ENCODE measurements at places on chromosomes 16 and 17.

GRCh38 chr17:45405250-45406086 is 27.2 kb downstream of the ARHGAP27 start:
- DNase-seq = no peak

DNA sequence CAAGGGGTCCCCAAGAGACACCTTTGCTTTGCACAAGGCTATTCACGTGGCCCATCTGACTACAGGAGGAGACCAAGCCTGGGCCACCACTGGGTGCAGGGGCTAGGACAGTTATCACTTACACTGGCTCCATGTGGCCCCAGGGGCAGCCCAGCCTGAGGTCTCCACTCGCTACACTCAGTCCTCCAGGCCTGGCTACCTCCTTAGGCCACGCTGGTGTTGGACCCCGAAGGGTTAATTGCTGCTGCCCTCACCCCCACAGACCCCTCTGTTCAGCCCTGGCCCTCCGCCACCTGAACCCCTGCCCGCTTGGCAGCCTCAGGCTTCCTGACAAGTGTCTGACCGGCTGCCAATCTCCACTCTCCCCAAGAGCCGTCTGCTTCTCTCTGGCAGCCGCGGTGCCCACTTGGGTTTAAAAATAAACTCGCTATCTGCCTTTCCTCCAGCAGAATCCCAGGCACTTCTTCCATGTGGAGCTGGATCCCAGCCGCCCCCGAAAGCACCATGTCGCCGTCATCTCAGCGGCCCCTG is 27.8 kb downstream of the ADAM11 start:
- DNase-seq = no peak

GRCh38 chr17:82861393-82861775 is 21.6 kb upstream of the ZNF750 start:
- no peak for DNase-seq

DNA sequence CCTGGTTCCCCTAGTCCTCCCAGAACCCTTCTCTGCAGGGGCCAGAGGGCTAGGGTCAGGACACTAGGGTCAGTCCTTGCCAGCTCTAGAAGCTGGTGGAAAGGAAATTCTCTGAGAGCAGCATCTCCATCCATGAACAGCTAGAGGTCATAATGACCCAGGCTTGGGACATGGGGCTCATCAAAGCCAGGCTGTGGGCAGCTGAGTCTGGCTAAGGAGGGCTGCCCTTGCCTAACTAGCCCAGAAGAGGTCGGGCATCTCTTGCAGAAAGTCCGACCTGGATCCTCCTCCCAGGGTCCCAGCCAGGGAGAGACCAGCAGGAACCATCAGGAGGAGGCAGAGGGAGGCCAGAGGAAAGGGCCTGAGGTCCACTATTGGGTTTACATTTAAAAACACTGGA is 4.3 kb downstream of the MPO start:
- DNase-seq = no peak

DNA sequence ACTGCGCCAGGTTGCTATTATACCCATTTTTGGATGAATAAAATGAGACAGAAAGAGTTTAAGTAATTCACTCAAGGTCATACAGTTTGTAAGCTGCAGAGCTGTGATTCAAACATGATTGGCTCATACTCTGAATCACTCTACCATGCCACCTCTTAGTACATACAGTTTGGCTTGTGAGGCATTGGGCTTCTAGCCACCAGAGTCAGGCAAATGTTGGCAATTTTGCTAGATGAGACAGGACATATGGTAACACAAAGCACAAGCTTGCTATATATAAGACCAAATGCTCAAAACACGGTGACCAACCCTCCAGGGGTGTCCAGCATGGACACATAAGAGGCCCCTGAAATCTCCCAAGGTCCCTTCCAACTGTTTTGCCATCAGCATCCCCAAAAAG is 236.0 kb upstream of the IRX5 start:
- DNase-seq = no peak

GRCh38 chr16:35182043-35182677 is 1722.7 kb downstream of the TP53TG3F start:
- DNase-seq = no peak

DNA sequence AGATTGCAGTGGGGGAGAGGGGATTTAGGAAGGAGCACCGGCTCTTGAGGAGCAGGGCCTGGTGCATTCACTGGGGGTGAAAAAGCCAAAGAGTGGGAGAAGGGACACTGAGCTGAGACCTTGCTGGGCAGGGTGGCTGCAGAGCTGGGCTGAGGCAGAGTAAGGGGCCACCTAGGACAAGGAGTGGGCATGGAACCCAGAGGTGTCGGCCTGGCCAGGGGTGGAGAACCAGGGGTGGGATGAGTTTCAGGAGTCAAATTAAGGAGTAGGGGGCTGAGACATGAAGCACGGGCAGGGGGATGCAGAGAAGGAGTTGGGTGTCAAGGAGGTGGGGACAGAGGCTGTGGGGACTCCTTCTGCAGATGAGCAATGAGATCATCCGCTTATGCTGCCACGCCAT is 20.1 kb downstream of the DNAH2 start:
- DNase-seq = no peak

DNA sequence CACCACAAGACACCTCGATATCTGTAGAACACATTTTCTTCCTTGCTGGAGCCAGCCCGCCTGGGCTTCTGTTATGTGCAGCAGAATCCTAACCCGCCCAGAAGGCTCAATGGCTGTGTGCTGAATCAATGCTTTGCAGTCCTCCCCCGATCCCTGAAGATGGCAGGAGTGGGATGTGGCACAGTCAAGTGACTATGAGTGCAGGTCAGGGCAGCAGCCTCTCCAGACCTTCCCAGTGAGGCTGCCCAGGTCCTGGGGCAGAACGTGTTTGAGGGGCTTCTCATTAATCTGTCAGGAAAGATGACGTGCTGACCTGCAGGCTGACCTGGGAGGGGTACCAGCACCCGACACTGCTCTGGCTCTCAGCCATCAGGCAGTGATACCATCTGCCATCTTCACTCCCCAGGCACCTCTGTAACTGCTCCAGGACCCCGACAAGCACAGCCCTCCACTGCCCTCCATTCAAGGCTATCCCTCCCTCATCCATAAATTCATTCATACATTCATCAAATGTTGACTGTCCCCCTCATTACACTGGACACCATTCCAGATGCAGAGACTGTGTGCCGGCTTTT is 35.2 kb downstream of the LRRC75A start:
- no peak for DNase-seq

GRCh38 chr17:19248151-19248927 is 11.2 kb downstream of the EPN2 start:
- DNase-seq = no peak

- DNase-seq = no peak
Measured at GRCh38 chr16:59566446-59566845, 832.3 kb upstream of the GOT2 start.

DNA sequence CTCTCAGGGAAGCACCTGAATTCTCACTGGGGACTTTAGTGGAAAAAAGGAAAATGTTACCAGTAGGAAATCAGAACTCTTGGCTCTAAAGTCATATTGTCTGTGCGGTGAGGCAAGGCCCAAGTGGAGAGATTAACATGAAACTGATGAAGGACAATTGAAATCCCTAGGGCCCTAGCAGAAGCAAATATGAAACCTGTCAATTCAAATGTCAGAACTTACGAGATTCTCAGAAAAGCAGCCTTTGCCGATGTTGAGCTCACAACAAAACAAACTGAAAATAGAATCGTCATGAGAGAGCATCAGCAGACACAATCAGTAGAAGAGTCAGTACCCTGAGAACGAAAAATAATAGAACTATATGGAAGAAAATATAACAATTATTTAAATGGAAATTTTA is 108.8 kb downstream of the ELAC2 start:
- no peak for DNase-seq

- no peak for DNase-seq
Measured at GRCh38 chr16:81369888-81370504, 55.2 kb downstream of the GAN start.

- DNase-seq = no peak
Measured at GRCh38 chr17:38603786-38604478, 1.8 kb downstream of the SRCIN1 start.

DNA sequence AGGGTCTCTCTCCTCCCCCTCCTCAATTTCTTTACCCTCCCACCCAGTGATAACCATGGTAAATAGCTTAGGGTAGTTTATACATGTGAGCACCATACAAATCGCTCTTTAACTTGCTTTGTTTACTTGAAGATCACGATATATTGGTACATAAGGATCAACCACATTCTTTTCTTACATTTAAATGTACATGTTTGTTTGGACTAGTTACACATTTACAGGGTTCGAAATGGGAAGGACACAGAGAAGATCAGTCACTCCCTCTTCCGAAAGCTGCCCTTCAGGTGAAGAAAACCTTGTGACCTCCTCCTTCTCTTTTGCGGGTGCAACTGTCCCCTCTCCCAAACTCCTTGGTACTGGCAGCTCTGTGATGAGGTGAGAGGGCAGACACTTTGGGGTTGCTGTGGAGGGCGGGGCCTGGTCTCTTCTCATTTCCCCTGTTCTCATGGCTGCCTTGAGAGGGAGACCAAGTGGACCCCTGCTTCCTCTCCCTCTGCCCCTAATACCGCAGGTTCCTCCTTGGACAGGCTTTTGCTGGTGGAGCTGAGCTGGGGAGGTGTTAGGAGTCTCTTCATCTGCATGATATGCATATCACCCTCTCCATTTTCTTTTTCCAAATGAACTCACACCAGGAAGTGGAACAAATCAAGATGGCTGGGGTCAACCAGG is 4.7 kb upstream of the PIK3R6 start:
- no peak for DNase-seq

DNA sequence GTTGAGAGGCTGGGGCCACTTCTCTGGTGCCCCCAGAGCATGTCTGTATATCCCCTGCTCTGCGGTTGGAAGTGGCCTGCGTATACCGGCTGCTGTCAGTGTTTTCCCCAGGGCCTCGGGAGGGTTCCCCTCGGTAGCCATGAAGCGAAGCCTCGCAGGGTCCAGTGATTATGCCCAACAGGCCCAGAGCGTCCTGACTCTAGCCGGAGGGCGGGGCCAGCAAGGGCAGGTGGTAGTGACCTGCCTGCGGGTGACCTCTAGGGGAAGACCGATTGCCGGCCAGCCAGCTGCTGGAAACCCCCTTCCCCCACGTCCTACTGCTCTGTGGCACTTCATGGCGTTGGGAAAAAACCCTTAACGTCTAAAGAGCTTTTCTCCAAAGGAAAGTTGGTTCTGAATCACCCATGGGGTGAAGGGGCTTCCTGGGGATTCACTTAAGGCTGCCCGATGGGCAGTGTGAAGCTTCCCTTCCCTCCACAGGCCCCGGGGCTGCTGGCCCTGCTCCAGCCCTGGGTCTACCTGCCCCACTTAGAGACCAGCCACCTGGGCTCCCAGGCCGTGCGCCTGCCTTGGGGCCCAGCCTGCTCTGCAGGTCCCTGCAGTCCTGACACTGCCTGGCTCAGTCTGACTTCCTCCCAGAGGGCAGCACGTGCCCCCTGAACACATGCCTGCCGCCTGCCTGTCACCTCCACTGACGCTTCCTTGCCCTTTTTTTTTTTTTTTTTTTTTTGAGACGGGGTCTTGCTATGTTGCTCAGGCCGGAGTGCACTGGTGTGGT is 72.8 kb downstream of the SOCS1 start:
- no peak for DNase-seq

GRCh38 chr17:65409381-65409780 is 152.1 kb downstream of the AXIN2 start:
- DNase-seq = no peak

- no peak for DNase-seq
Measured at GRCh38 chr16:317583-317982, 34.6 kb downstream of the PDIA2 start.

DNA sequence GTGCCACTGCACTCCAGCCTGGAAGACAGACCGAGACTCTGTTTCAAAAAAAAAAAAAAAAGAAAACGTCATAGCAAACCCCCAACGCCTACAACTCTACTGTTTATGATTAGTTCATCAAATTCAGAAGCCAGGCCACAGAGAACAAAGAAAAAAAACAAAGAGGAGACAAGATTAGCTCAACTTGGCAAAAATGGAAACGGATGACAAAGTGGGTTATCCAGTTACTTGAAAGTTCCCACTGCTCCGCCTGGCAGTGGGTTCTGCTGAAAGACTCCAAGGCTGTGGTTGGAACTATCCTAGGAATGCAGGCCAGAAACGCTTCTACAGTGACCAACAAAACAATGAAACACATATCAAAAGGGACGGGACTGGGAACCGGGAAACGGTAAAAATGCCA is 53.1 kb downstream of the MRM3 start:
- no peak for DNase-seq

GRCh38 chr16:75198135-75198600 is 8.8 kb downstream of the CTRB2 start:
- no peak for DNase-seq

- DNase-seq = no peak
Measured at GRCh38 chr16:4904108-4904941, 32.6 kb downstream of the PPL start.

GRCh38 chr17:69335058-69335457 is 8.1 kb upstream of the ABCA5 start:
- DNase-seq = no peak

DNA sequence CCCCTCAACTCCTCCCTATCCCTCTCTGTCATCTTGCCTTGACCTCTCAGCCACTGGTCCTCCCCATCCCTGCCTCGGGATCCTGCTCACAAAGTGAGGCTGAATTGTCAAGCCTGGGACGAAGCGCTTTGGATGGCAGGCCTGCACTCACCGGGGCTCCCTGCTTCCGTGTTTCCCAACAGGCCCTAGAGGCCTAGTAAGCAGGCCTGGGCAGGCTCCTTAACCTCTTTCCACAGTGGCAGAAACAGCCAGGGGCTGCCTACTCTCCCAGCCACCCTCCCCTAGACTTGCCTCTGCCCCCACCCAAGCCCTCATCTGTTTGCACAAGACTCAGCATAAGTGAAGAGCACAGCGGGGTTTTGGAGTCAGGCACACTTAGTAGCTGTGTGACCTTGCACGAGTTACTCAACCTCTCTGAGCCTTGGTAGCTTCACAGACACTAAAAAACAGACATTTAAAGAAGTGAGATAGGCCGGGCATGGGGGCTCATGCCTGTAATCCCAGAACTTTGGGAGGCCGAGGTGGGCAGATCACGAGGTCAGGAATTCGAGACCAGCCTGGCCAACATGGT is 5.0 kb upstream of the FADS6 start:
- no peak for DNase-seq

- DNase-seq = no peak
Measured at GRCh38 chr17:15965528-15965927, 20.6 kb downstream of the ADORA2B start.

GRCh38 chr17:69535016-69535570 is 120.6 kb downstream of the MAP2K6 start:
- no peak for DNase-seq

GRCh38 chr16:9039210-9039609 is 52.2 kb upstream of the HAPSTR1 start:
- DNase-seq = no peak

- no peak for DNase-seq
Measured at GRCh38 chr16:86734543-86735460, 156.5 kb downstream of the FOXL1 start.

GRCh38 chr17:29412780-29413565 is 22.8 kb downstream of the TAOK1 start:
- no peak for DNase-seq

DNA sequence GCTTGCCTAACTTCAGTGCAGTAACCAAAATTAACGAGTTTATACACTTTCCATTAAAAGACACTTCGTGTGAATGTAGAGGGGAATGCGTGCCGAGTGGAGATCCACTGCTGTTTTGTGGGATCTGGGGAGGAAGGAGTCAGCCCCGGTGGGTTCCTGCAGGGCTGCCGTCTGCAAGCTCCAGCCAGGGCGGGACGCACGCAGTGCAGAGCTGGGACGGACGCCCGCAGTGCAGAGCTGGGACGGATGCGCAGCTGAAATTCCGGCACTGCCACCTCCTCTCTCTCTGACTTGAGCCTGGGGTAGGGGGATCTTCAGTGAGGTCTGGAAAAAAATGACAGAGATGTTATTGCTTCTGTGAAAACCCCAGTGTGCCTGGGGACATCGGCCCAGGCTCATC is 16.5 kb upstream of the ZC3H18 start:
- DNase-seq = no peak
